ENCODE measurements at places on chromosomes 11 and 22. TPM values are rescaled to one million over a fixed set of nuclear protein-coding genes. Genes with fewer than 3 reads are reported as not detected.

GRCh38 chr11:93591247-93591898 lies 48.2 kb upstream of the SMCO4 start:
- DNase-seq: no peak

SCN4B gene
- 0.50 TPM for polyA plus RNA-seq

GRCh38 chr22:20271114-20271994 lies 3.2 kb upstream of the RTN4R start:
- no peak for DNase-seq

DNA sequence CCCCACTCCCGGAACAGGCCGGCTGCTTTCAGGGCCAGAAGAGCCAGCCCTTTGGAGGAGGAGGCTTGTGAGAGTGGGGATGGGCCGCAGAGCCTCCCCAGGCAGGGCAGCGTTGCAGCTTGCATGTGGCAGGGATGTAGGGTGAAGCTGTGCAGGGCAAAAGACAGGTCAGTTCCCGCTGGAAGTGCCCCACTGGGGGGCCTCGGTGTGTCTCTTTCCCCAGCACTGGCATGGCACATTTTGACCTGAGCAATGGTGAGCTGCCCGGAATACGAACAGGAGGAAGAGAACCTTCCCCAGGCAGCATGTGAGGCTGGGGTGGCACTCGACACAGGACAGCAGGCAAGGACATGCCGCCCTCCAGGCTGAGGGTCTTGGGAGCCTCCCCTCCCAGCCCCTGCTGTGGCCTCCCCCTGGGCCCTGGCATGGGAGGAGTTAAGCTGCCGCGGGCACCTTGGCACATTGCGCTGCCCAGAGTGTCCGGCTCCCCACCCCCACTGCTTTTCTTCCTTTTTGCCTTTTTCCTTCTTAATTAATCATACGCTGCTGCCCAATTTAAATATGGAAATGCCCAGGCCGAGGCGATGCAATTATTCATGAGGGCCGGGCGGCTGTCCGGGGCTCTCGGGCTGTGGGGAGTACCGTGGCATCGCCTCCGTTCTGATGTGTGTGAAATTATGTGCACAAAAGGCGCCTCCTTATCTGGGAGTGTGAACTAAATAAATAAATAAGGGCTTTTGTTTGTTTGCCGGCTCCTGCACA lies 76.0 kb upstream of the WNT7B start:
- DNase-seq: peak; percentile 45

- DNase-seq: no peak
These were observed 1.6 kb upstream of the FGF19 start for GRCh38 chr11:69705351-69705811.

DNA sequence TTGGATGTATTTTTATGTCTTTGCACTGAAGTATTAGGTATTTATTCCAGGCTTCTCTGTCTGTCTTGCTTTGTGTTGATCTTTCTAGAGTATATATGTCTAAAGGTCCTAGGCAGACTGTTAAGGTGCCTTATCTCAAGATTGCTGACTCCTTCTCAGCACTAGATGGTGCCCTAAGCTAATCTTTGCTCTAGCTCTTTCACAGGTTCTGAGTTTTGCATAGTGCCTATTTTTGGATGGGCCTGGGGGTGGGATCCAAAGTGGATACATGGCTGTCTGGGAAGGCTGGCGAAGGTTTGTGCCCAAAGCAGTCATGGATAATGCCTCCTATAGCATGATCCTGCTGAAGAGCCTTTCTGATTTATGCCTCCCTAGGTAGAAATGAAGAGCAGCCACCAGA lies 154.9 kb downstream of the TRPC6 start:
- DNase-seq: no peak

SLC15A3 gene
- polyA plus RNA-seq: 27.2 TPM

TRIM51 gene
- not detected for polyA plus RNA-seq

GRCh38 chr11:70399681-70400112 lies 1.4 kb downstream of the CTTN start:
- peak; percentile 96 for DNase-seq

MUC15 gene
- polyA plus RNA-seq: not detected

DNA sequence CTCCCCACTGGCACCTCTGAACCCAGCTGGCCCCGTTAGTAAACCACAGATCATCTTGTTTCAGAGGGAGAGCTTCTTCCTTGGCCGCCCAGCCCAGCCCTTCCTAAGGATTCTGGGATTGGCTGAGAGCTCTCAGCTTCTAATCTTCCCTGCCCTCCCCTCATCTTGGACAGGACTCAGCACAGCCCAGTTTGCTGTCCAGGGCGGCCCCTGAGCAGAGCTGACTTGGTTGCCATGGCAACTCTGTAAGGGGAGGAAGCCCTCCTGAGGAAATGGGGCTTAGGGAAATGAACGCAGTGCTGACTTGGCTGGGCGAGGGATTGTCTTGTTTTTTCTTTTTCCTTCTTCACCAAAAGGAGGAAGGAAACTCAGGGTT lies 4.6 kb downstream of the APOL4 start:
- DNase-seq: peak; percentile 93

DNA sequence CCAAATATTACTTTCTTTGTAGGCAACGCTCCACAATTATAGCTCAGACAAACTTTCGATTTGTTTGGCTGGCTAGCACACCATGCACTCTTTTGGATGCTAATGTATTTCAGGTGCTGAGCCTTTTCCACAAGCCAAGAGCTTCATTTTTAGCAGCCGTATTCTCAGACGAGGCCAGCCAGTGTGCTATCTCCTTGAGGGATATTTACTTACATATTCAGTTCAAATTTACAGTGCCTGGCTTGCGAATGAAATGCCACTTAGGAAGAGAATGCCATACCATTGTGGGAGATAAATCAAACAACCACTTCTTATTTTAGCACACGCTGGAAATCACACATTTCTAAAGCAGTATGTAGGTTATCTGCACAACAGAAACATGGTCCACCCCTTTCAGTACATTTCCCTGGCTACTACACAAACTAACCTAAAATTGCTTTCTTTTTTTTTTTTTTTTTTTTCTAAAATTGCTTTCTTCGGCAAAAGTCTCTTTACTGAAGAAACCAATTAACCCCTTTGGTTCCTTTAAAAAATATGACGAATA lies 236.9 kb downstream of the CADM1 start:
- no peak for DNase-seq

- no peak for DNase-seq
These were observed 18.7 kb downstream of the PPM1F start for GRCh38 chr22:21933910-21934309.

DNA sequence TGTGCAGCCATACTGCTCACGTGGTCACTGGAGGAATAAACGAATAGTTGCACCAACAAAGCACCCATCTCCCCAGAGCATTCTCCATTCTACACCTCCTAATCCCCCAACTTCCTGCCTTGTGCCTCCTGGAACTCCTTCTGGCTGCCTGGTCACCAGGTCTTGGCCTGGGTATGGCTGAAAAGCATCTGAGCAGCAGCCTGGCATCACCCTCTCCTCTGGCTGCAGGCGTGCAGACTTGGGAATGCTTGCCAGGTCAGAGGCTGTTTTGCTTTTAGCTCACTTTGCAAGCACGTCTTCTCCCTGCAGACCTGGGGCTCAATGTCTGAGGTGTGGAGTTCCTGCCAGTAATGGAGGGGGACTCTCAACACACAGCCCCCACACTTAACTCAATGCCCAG lies 33.3 kb upstream of the KCNJ11 start:
- DNase-seq: no peak

DNA sequence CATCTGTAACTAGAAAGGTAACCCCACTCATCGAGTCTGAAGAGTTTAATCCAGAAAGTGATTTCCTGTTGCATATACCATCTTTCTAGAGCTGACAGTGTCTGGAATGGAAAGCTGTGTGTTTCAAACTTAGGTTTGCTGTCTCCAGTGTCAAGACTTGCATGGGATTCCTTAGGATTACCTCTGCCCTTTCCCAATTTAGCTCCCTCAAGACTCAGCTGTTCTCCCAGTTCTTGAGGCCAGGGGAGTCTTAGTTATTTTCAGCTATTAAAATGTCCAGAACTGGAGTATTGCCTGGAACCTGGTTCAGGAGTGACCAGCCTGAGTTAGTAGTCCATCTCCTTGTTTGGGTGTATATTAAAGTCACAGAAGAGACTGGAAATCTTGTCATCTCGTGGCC lies 25.0 kb upstream of the LDHA start:
- DNase-seq: no peak

DNA sequence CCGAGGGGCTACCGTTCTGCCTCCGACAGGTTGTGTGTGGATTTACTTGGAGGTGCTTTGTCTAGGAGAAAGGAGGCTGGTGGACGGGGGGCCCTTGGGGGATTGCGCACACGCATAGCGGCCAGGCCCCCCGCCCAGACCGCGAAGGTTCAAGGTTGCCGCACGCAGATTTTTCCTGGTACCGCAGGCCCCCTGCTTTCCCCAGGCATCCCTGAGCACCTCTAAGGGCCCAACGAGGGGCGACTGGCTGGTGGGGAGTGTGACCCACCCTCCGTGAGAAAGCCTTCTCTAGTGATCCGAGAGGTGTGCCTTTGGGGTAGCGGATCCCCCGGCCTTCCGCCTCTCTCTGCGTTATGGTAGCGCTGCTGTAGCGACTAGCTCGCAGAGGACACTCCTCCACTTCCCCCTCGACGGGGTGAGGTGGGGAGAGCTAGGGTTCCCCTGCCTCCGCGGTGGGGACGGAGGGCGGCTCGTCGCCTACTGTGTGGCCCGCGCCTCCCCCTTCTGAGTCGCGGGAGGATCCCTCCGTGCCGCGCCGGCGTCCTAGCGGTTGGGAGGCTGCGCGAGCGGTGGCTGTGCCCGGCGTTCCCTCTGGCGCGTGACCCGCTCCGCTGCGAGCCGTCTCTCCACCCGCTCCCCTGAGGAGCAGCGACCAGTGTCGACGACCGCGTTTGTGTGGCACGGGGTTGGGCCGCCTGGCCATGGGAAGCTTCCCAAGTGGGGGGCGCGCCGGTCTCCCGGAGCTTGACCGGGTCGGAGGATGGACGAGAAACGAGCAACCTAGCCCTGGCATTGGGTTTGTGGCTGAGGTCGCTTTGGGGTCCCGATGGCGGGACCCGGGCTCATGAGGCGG lies 3900.0 kb upstream of the OR11H1 start:
- DNase-seq: no peak

- DNase-seq: peak; percentile 58
These were observed 134.5 kb upstream of the NAV2 start for GRCh38 chr11:19577976-19578619.

DNA sequence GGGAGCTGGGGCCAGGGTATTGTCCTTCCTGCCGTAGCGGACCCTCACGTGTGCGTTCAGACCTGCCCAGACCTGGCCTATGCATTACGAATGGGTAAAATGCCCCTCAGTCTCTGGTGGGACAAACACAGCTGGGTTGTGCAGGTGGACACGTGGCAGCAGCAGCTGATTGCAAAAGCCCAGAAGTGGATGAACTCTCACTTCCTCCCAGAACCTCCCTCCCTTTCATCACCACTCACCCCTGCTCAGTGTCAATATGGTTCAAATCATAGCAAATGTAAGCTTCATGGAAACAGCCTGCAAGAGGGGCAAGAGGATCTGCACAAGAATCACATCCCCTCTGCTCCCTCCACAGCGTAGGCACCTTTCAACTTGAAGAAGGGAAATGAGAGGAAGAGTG lies 352.1 kb downstream of the OPCML start:
- DNase-seq: no peak

DNA sequence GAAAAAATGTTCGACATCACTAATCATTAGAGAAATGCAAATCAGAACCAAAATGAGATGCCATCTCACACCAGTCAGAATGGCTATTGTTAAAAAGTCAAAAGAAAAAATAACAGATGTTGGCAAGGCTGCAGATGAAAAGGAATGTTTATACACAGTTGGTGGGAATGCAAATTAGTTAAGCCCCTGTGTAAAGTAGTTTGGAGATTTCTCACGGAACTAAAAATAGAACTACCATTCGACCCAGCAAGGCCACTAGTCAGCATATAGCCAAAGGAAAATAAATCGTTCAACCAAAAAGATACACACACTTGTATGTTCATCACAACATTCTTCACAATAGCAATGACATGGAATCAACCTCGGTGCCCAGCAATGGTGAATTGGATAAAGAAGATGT lies 503.2 kb downstream of the OPCML start:
- no peak for DNase-seq

FAT3 gene
- polyA plus RNA-seq: 2.8 TPM

GRCh38 chr11:59776210-59777066 lies 21.3 kb downstream of the STX3 start:
- DNase-seq: no peak

OR52M1 gene
- not detected for polyA plus RNA-seq

ASCL2 gene
- 0.12 TPM for polyA plus RNA-seq

TSPAN18 gene
- 35.3 TPM for polyA plus RNA-seq

OR8G5 gene
- not detected for polyA plus RNA-seq

P4HA3 gene
- 5.6 TPM for polyA plus RNA-seq

- no peak for DNase-seq
These were observed 97.0 kb downstream of the ST3GAL4 start for GRCh38 chr11:126452241-126453101.

HORMAD2 gene
- polyA plus RNA-seq: not detected

MISFA gene
- 2.5 TPM for polyA plus RNA-seq

- peak; percentile 33 for DNase-seq
These were observed 9.0 kb upstream of the AGBL2 start for GRCh38 chr11:47724041-47724729.

GRCh38 chr11:27064086-27064485 lies 23.5 kb downstream of the BBOX1 start:
- DNase-seq: no peak

DNA sequence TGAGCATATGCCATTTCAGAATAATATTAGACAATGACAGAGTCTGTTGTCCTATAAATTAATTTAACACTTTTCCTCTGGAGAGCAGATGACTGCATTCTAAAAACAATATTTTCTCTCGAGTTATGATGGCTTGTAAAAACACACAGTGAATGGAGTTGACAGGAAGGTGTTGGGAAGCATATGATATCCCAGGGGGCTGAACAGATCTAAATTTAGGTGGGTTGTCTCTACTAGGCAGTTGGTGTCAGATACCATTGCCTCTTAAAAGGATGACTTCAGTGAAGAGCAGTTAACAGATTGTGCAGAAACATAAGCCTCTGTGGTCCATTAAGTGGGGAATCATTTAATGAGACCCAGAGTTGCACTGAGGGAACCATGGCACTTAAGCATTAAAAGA lies 30.7 kb downstream of the SVIP start:
- no peak for DNase-seq

DEAF1 gene
- polyA plus RNA-seq: 23.9 TPM

- peak; percentile 40 for DNase-seq
These were observed 9.0 kb downstream of the RCOR2 start for GRCh38 chr11:63907808-63908530.

DNA sequence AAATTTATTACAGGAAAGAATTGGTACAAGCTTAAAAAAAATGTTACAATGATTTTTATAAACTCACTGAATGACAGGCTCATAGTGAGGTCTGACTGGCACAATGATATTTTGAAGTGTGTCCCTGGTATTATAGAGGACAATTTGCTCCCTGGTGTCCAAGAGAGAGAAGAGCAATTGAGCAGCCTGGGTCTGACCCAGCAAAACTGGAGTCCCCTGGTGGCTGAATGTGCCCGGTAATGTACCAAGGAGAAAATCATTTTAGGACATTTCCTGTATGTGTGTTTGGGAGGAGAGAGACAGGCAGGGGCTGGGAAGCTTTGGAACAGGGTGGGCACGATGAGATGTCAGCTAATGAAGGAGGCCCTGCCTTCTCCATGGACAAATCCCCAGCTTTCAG lies 125.3 kb downstream of the APOL5 start:
- no peak for DNase-seq

GRCh38 chr11:8267831-8268529 lies 4.3 kb upstream of the LMO1 start:
- no peak for DNase-seq

NTM gene
- 8.5 TPM for polyA plus RNA-seq

Data from ovary (tissue), 10 donors.